ENCODE measurements at places on chromosomes 3 and 15.

GRCh38 chr15:69749797-69750196, 297.2 kb downstream of the RPLP1 start:
- DNase-seq: no peak

DNA sequence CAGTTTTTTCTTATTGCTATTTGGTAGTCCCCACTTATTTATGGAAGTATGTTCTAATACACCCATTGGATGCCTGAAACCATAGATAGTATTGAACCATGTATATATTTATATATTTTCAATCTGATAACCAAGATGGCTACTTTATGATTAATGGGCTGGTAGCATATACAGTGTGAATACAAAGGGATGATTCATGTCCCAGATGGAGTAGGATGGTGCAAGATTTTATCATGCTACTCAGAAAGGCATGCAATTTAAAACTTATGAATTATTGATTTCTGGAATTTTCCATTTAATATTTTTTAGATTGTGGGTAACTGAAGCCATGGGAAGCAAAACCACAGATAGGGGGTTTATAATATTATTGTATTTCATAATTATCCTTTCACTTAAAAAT, 35.2 kb downstream of the AP4E1 start:
- DNase-seq: no peak

- no peak for DNase-seq
Observed at GRCh38 chr3:62587579-62588031, 214.3 kb upstream of the FEZF2 start.

DNA sequence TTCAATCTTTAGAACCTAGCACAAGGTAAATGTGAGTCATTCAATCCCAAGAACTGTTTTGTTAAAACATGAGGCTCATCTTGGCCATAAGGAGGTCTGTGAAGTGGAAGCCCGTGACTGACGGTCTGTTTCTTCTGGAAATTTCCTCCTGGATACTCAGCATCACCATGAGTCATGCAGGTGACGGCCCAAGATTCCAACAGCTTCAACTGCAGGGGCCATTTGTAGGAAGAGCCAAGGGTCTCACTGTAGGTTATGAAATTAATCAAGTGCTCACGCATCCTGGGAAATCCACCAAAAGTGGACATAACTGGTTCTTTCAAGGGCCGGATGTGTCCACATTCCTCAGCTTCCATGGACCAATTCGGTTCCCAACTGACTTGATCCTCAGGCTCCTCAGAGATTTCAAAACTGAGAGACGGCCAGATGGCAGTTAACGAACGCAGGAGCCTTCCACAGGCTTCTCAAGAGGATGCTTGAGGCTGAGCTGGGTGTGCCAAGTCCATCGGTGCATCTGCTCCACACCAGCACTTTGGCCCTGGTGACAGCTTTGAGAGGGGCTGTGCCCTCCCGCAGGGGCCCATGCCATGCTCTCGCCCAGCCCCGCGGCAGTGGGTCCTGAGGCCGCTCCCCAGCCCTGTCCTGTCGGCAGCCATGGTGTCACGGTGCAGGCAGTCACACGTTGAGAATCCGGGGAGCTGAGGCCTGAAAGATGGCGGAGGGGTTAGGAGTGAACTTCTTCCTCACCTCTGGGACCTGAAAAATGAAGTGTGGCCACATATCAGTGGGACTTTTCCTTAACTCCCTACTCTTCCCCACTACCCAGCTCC, 8.5 kb downstream of the MAP6D1 start:
- DNase-seq: no peak

DNA sequence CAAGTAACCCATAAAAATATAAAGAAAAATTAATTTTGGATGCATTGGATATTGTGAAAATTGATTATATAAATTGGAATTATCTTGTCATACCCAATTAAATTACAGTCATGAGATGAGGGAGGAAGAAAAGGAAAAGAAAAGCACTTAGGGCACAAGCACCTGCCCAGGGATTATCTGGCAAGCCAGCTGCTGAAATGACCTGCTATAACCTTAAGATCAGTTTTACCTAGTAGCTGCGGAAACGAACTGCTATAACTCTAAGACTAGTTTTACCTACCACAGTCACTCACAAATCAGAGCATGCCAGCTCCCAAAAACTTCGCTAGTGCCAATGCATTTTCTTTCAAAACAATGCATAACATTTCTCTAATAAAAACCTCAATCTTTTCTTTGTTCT, 26.2 kb downstream of the LRRFIP2 start:
- no peak for DNase-seq

DNA sequence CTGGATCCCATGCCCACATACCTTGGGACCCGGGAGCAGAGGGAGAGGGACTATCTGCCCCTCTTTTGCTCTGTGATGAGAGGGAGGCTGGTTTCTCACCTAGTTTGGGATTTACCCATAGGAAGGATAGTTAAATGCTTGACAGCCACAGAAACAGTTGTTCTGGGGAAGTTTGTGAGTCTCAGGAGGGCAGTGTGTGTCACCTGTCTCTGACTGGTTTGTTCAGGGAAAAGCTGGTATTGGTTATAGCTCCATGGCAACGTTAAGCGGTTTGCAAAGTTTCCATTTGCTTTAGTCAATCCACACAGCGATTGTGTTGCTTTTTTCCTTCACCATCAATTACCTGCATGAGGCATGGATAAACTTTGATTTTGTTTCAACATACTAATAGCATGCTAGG, 3.7 kb upstream of the TMED3 start:
- DNase-seq: no peak

GRCh38 chr3:143657391-143657790, 190.9 kb downstream of the SLC9A9 start:
- no peak for DNase-seq

DNA sequence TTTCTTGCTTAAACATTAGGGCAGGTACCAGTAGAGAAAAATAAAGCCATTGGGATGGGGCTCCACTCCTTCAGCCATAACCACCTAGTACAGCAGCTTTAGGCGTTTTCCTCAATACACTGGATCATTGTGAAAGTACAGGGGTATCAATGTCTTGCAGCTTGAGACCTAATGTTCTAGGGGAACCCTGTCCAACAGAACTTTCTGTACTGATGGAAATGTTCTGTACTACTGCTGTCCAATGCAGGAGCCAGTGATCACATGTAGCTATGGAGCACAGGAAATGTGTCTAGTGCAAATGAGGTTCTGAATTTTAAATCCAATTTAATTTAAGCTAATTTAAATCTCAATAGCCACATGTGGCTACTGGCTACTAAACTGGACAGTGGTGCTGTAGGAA, 93.9 kb downstream of the NEDD4 start:
- DNase-seq: no peak

DNA sequence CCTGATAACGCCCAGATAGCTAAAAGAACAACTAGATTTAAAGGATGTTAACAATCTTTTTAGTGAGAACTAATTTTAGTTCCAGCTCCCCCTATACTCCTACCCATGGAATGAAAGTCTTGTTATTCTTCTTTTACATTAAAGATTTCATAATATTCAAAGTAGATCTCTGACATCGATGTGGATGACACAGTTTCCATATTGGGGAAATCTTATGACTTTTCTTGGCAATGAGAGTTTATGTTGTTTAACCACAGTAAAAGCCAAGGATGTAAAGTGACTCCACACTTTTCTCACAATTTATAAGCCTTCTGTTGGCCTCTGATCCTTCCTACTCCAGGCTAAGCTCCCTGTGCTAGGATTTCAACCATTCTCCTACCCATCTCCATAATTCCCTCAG, 332.6 kb upstream of the KCNMB2 start:
- DNase-seq: no peak

GRCh38 chr3:17805461-17805940, 63.1 kb upstream of the TBC1D5 start:
- no peak for DNase-seq

GRCh38 chr15:90388462-90389380, 679 bp downstream of the IQGAP1 start:
- DNase-seq: no peak

DNA sequence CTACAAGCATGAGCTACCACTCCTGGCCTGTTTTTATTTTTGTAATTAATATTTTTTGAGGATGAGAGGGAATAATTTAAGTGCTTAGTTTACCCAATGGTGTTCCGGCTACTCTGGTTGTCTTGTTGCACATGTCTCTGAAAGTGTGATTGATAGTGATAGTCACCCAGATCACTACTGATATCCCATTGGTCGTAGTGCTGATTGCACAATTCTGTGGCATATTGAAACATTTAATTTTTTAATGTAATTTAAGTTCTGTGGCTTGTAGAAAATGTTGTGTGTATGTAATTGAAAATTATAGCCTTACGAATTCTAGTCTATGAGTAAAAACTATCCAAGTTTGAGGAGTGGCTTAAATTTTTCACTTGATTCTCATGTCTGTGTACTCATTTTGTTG, 11.9 kb downstream of the ARIH2 start:
- no peak for DNase-seq

DNA sequence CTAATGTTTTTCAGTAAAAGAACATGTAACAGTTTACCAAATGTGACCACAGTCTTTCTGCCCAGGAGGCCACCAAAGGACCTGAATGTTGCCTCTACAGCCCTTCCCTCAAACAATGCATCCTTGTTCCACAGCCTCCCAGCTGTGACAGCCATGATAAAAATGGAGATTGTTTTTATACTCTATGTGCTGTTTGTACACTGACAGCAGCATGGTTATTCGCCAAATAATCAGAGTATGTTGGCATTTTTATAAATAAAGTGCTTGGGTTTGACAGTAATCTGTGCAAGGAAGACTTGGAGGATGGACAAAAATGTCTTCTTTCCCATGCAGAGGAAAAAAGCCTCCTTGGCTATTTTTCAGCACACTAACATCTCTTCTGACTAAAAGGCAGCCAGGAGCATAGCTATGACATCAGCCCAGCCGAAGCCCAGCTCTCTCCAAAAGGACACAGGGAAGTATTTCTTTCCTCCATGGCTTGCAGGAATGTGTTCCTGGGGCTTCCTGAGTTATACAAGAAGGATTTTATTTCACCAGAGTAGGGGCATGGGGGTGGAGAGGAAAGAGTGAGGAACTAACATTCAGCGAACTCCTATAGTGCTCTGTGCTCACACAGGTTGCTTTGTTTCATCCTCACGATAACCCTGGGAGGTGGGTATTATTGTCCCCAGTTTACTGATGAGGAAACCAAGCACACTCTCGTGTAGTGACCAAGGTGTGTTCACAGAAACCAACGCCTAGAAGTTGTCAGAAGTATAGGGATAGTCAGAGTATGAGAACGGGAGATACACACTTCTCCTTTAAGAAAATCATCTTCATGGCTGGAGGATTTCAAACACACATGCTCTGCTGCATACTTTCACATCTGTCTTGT, 339.7 kb downstream of the MECOM start:
- no peak for DNase-seq

- DNase-seq: no peak
Observed at GRCh38 chr3:71905426-71905825, 120.5 kb upstream of the PROK2 start.

GRCh38 chr15:31605467-31605931, 278.9 kb downstream of the KLF13 start:
- no peak for DNase-seq

DNA sequence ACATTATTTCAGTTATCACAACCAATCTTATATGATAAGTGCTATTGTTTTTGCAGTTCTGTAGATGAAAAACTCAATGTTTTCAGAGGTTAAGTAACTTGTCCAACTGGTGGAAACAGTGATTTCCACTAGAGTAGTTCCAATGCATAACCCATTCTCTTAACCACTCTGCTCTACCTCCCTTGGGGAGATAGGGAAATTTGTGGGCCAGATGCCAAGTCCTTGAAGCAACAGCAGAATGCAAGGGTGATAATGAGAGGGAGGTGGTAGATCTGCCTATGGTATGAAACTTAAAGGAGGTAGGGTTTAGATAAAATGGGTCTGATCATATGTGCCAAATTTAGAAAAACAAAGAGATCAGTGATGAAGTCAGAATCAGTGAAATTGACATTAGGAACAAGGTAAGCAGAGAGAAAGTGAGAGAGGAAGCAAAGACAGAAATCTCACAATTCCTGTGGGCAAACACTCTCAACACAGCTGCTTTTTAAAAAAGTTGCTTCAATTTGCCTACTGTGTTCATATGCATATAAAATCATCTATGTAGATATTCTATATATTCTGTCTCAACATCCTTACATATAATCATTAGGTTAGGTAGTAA, 50.5 kb upstream of the UBP1 start:
- DNase-seq: peak; percentile 40

All from NCI-H2029 treated with DMSO at 0.1 percent for 48 hours (cell line).